Ascending aorta (tissue), 2 donors: ENCODE measurements at places on chromosomes 16 and 17. TPM values are rescaled to one million over a fixed set of nuclear protein-coding genes. Genes with fewer than 3 reads are reported as not detected.

The COQ7 gene
- total RNA-seq = 3.1 TPM

DNA sequence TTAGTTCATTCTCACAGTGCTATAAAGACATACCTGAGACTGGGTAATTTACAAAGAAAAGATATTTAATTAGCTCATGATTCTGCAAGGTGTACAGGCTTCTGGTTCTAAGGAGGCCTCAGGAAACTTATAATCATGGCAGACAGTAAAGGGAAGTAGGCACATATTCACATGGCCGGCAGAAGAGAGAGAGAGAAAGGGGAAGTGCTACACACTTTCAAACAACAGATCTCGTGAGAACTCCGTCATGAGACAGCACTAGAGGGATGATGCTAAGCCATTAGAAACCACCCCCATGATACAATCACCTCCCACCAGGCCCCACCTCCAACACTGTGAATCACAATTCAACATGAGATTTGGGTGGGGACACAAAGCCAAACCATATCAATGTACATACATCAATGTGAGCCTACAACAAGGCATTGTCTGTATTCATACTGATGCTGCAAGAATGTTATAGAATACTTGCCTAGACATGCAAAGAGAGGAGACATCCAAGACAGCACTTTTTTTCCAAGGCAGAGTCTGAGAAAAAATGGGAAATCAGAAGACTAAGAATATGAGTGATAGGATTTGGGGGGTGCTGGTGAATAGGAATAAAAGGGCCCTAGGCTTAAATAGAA, 114.8 kb upstream of the XYLT1 start:
- no peak for DNase-seq

The CCL23 gene
- 29.7 TPM for total RNA-seq

DNA sequence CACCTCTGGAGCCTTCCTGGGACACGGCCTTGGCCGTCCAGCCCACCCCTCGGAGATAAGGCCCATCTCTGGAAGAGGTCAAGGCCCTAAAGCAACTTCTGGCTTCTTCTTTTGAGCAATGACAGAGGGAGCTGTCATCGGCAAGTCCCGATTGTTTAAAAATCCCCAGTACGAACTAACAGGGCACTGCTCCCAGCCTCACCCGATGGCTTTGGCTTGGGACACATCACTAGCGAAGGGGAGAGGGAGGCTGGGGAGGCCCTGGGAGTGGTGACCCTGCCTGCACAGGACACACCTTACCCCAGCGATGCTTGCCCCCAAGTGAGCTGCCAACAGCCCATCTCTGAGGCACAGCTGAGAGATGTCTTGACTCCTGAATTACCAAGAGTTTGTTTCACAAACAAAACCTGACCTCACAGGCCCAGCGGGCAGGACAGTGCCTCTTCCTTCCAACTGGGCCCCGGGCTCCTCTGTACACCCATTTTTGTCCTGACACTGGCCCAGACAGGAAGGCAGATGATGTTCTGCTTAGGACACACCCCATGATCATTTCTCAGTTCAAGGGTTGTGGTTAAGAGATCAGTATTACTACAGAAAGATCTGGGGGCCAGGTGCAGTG, 4.8 kb downstream of the SYNGR2 start:
- DNase-seq = no peak

The DLX3 gene
- 1.6 TPM for total RNA-seq

DNA sequence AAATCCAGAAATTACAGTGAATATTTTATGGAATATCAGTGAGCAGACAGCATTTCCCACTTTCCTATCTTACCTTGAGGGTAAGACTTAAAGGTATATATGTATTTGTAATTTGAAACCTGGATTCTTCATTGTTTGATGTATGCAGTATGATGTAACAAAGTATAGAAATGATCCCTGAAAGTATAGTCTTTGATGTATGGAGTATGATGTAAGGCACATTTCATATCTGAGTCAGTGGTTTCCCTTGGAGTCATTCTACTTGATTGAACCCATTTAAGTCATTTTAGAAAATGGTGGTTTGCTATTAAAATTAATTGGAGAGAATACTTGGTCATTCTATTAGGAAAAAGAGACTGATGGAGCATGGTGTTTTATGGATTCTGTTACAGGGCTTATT, 10.1 kb downstream of the AMZ2 start:
- DNase-seq = no peak

GRCh38 chr16:8047736-8048135, 542.6 kb downstream of the TMEM114 start:
- no peak for DNase-seq

- no peak for DNase-seq
Measured at GRCh38 chr17:45905814-45906213, 11.5 kb downstream of the MAPT start.

- DNase-seq = no peak
Measured at GRCh38 chr16:67552476-67552875, 9.8 kb upstream of the CTCF start.
